MCF 10A (cell line): ENCODE measurements at places on chromosomes 7 and 10. TPM values are rescaled to one million over a fixed set of nuclear protein-coding genes. Genes with fewer than 3 reads are reported as not detected.

DNA sequence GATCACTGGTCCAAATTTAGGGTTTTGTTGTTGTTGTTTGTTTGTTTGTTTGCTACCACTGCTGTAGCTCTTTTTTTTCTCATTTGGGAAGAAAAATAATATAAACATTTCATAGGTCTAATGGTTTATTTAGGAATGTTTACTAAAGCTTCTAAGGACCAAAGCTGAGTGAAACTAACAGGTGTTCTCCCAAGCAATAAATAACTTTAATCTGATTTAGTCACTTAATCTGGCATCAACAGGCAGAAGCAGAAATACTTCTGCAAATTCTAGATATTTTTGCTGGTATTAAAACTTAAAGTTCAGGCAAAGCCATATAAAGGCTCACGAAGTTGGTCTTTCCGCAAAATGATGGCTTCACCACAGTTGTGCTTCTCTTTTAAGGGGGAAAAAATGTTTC lies 144.5 kb upstream of the YAE1 start:
- DNase-seq, result no peak
- H3K4me3 ChIP-seq, result no peak overlapping the region
- H3K27me3 ChIP-seq, result peaks cover 51% of the 10 kb centered on the region
- no peaks in the 10 kb centered on the region for H3K36me3 ChIP-seq
- no peaks in the 10 kb centered on the region for H3K4me1 ChIP-seq

Gene GPR146
- total RNA-seq, result 0.27 TPM in 1 of 2 replicates, not detected in the other

DNA sequence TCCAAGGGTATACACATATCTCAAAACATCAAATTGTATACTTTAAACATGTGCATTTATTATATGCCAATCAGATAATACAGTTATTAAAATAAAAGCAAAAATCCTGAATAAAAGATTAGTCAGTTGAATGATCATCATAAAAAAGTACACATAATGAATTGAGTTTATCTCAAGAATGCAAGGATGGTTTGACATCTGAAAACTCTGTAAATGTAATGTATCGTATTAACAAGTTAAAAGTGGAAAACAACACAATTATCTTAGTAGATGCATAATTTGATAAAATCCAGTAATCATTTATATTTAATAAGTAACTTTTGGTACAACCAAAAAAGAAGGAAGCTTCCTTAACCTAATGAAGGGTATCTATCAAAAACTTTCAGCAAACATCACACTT lies 86.6 kb downstream of the COL28A1 start:
- DNase-seq, result no peak
- H3K4me3 ChIP-seq, result no peak overlapping the region
- H3K27ac ChIP-seq, result no peak overlapping the region
- H3K36me3 ChIP-seq, result peaks cover 6% of the 10 kb centered on the region

- DNase-seq, result no peak
- no peaks in the 10 kb centered on the region for H3K4me1 ChIP-seq
- H3K27me3 ChIP-seq, result no peaks in the 10 kb centered on the region
- no peak overlapping the region for H3K4me3 ChIP-seq
These were observed 50.9 kb downstream of the ANKMY2 start for GRCh38 chr7:16594676-16595075.

DNA sequence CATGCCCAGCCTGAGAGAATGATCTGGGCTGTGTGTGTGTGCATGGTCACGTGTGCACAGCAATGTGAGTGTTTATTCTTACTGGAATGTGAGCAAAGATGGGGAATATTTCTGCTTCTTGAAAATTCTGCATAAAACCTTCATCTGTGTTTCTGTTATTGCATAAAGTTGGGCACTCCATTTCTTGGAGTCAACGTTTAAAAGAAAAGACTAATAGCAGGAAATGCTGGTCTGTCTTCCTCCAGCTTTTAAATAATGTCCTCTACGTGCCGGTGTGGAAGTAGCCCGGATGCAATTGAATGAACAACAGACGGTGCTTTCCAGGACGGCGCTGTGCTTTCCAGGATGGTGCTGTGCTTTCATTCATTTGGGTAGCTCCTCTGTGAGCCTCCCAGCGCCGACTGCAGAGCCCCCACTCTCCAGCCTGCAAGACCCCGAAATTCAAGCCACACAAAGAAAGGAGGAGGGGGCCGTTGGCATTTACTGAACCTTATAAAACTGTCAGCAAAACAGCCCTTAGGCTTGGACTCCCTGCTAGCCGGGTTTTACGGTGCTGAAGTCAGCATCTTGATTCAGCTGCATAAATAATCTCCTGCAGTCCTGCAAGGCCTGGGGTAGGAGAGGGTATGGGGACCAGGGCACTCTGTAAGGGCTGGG lies 158.2 kb upstream of the PRKCQ start:
- H3K27me3 ChIP-seq, result no peaks in the 10 kb centered on the region
- H3K27ac ChIP-seq, result peak overlapping the region; percentile 99
- peak; percentile 63 for DNase-seq

DNA sequence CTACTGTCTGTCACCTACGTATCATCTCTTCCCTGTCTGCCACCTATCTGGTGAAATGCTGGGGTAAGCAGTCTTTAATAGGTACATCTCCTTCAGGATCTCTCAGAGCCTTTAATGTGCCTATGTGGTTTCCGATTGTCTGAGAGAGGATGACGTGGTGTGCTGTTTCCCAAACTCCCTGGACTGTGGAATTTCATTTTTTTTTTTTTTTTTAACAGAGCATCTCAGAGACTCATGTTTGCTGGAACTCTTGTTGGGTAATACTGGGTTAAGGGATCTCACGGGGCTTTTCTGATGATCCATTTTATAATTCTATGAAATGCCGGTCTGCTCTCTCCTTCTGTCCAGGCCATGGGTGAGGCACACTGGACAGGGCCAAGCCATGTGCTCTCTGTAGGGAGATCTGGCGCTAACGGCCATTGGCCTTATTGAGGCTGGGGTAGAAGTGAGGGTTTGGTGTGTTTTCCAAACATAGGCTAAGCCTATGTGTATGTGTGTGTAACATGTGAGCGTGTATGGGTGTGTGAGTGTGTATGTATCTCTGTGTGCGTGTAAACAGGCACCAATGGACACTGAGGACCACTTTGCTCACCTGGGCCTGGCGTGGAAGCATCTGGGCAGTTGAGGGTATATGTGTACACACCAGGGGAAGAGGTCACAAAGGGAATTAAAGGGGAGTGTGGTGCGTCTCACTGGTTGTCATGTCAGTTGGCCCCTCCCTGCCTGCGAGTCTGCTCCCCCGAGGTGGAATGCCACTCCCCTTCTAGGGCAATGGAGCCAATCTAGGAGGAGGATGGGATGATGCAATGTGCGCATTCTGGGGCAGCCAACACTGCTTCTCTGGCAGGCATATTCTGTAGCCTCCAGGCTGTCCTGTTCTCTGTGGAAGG lies 7.8 kb downstream of the ADRA2A start:
- DNase-seq, result no peak
- H3K4me1 ChIP-seq, result no peaks in the 10 kb centered on the region
- H3K36me3 ChIP-seq, result no peaks in the 10 kb centered on the region
- H3K27me3 ChIP-seq, result no peaks in the 10 kb centered on the region

- no peak overlapping the region for H3K27ac ChIP-seq
- DNase-seq, result no peak
- no peaks in the 10 kb centered on the region for H3K36me3 ChIP-seq
- no peak overlapping the region for H3K4me3 ChIP-seq
- no peaks in the 10 kb centered on the region for H3K4me1 ChIP-seq
These were observed 381.0 kb upstream of the NRP1 start for GRCh38 chr10:33715303-33715975.

DNA sequence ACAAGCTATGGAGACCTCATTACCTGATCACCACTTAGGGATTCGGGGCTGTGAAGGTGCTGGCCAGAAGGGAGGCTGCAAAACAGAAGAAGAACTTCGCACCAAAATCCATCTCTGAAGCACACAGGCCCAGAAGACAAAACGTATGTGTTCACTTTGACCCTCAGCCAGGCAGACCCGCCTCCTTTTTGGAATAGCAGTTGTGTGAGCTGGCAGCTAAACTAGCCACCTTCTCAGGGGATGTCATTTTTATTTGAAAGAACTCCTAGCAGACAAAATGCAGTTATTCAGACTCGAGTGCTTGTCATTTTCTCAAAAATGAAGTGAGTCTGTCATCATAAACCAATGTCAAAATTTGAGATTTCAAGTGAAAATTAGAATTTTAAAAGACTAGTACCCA lies 71.7 kb downstream of the TNS3 start:
- H3K27me3 ChIP-seq, result no peaks in the 10 kb centered on the region
- DNase-seq, result no peak
- no peak overlapping the region for H3K4me3 ChIP-seq
- no peak overlapping the region for H3K27ac ChIP-seq

GRCh38 chr10:98172495-98172894 lies 38.0 kb downstream of the R3HCC1L start:
- H3K27ac ChIP-seq, result no peak overlapping the region
- H3K36me3 ChIP-seq, result peaks cover 28% of the 10 kb centered on the region
- DNase-seq, result no peak
- H3K27me3 ChIP-seq, result no peaks in the 10 kb centered on the region
- no peak overlapping the region for H3K4me3 ChIP-seq

- no peak for DNase-seq
- H3K27ac ChIP-seq, result no peak overlapping the region
- H3K4me1 ChIP-seq, result no peaks in the 10 kb centered on the region
- no peaks in the 10 kb centered on the region for H3K36me3 ChIP-seq
These were observed 52.3 kb upstream of the ARMC3 start for GRCh38 chr10:22875581-22875980.

Gene ITIH2
- not detected in 2 replicates for total RNA-seq

DNA sequence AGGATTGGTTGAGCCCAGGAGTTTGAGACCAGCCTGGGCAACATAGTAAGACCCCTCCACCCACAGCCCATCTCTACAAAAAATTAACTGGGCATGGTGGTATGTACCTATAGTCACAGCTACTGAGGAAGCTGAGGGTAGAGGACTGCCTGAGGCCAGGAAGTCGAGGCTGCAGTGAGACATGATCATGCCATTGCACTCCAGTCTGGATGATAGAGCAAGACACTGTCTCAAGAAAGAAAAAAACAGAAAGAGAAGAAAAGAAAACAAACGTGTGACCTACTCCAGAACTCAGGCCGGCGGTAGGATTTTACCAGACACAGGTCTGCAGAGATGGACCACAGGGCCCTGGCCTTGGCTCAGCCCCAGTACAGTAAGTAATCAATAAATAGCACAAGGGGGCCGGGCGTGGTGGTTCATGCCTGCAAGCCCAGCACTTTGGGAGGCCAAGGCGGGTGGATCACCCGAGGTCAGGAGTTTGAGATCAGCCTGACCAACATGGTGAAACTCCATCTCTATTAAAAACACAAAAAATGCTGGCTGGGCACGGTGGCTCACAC lies 35.4 kb upstream of the TNRC18 start:
- no peak overlapping the region for H3K27ac ChIP-seq
- H3K36me3 ChIP-seq, result no peaks in the 10 kb centered on the region
- H3K4me1 ChIP-seq, result no peaks in the 10 kb centered on the region
- H3K4me3 ChIP-seq, result no peak overlapping the region
- peaks cover 11% of the 10 kb centered on the region for H3K27me3 ChIP-seq
- no peak for DNase-seq
